ENCODE measurements at places on chromosomes 1 and 21.
A peak's percentile ranks its signal among the peaks of the same experiment; 100 is the strongest.

DNA sequence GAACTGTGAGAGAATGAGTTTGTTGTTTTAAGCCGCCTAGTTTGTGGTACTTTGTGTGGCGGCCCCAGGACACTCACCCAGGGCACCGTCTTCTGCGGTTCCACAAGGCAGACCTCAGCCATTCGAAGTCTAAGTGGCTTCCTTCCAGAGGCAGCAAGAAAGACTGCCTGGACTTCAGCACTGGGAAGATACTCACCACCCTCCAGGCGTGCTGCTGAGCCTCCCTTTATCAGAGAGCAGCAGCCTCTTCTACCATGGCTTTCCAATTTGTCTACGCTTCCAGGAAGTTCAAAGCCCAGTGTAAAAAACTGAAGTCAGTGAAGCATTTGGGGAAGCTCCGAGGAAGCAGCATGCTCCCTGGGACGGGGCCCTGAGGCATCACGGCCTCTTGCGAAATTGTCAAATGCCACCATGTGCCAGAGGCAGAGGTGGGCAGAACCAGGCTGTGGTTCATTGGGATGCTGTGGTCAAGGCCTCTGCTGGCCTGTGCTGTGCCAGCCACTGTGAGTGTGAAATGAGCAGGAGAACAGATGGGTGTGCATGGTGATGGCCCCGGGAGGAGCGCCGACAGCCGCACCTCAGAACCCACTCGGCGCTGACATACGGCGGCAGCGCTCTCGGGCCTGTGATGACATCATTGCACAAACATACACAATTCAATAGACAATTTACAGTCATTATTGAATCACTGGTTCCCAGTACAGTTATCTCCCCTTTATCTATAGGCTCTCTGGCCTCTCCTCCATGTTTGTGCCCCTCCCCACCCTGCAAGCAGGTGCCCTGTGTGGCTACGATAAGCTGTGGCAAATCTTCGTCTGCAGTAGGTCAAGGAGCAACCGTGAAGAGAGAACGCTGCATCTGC lies 110.4 kb downstream of the PDE9A start:
- DNase-seq = no peak

DNA sequence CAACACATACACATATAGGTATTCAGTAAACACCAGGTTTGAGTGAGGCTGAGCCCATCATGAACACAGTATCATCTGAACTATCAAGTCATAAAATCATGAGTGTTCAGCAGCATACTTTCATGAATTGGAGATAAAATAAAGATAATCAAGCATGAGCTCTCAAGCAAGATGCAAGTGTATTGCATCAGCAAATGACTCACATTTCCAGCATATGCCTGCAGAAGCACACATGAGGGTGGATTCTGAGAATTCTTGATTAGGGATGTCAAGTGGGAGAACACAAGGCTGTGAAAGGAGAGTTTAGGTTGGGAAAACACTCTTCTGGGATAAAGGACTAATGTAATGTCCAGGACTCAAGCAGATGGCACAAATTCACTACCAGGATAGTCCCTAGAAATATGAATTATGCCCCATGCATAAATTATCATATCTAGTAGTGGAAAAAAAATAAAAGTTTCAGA lies 299.2 kb downstream of the SRGAP2C start:
- DNase-seq = no peak

DNA sequence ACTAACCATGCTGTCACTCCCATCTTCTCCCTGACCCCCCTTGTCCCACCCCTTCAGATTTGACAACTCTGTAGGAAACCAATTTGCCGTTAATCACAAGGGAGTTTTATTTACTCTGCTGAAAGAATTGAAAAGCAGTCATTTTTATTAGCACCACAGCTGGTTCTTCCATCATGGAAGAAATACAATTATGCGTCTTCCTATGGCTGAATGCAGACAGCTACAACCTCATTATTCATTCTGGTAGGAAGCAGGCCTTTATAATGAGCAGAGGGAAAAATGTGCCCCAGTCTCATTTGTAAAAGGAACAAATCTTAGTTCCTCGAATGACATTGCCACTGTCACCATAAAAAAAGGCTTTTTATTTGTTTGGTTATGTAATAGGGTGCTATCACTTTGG lies 35.2 kb downstream of the JUN start:
- no peak for DNase-seq

DNA sequence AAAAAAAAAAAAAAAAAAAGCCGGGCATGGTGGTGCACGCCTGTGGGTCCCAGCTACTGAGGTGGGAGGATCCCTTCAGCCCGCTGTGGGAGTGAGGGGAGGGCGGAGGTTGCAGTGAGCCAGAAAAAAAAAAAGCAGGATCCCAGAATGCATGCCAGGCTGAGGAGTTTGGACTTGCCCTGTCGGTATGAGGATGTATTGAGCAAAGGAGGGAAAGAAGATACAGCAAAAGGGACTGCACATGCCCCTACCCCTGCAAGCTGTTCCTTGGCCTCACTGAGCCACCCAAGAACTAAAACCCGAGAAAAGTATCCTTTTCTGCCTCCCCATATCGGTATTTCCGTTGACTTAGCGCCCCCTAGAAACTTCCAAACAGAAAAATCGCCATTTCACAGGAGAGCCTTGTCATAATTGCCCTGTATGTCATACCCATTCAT lies 1.3 kb upstream of the GPATCH4 start:
- DNase-seq = no peak

- no peak for DNase-seq
Measured at GRCh38 chr1:155847823-155848529, 9.0 kb downstream of the GON4L start.

DNA sequence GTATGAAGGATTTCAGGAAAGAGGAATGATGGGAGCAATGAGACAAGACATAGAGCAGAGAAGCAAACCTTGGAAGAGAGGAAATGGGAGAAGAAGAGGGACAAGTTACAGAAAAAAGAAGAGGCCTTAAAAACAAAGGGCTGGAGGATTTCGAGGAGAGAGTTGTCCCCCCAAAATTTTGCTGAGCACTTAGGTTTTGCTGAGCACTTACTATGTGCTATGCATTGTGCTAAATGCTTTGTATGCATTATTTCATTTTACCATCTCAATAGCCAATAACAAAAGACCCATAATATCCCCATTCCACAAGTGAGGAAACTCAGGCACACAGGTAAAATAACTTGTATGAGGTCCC lies 2.5 kb upstream of the TRIM63 start:
- no peak for DNase-seq

- no peak for DNase-seq
Measured at GRCh38 chr1:214467078-214467585, 84.3 kb downstream of the PTPN14 start.

- no peak for DNase-seq
Measured at GRCh38 chr1:207364614-207365013, 43.1 kb downstream of the CD55 start.

GRCh38 chr1:65178235-65178634 lies 30.2 kb downstream of the AK4 start:
- no peak for DNase-seq

GRCh38 chr1:54081306-54082270 lies 28.2 kb downstream of the TCEANC2 start:
- DNase-seq = peak; percentile 43

- DNase-seq = no peak
Measured at GRCh38 chr1:9835404-9835757, 11.6 kb upstream of the CLSTN1 start.

GRCh38 chr1:91712981-91713841 lies 172.7 kb downstream of the TGFBR3 start:
- DNase-seq = peak; percentile 26
